Activated CD4-positive, alpha-beta T cell treated with anti-CD3 and anti-CD28 coated beads for 24 hours (primary cell): ENCODE measurements at places on chromosomes 11 and 22.

DNA sequence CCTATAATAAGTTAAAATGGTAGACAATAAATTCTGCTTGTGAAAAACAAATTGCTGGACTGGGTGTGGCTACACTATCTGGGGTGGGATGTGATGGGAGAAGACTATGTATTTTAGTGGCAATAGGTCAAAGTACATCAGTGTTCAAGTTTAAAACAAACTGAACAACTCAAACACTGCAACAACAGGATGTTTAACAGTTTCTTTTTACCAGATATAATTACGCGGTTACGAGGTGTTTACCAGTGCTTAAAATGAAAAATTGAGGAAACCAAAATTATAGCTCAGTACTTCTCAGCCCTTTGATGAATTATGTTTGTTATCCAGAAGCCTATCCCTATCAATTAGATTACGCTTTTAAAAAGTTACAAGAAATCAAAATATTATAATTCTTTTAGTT lies 3.2 kb downstream of the PRDM10 start:
- no peak for DNase-seq

DNA sequence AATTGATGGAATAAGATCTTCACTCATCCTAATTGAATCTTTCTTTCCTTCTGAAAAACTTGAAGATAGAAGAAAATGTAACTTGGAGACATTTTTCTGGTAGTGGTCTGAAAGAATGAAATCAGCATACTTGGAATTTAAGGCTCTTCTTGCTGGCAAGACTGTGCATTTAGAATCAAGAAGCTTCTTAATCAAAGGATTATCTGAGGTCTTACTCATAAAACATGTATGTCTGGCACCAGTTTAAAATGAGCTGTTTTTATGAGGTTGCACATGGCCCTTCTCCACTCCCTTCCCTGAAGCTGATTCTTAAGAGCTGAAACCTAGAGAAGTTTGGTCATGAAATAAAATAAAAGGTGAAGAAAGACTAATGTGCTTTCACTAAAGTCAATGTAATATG lies 77.3 kb downstream of the ARHGEF12 start:
- DNase-seq = no peak

DNA sequence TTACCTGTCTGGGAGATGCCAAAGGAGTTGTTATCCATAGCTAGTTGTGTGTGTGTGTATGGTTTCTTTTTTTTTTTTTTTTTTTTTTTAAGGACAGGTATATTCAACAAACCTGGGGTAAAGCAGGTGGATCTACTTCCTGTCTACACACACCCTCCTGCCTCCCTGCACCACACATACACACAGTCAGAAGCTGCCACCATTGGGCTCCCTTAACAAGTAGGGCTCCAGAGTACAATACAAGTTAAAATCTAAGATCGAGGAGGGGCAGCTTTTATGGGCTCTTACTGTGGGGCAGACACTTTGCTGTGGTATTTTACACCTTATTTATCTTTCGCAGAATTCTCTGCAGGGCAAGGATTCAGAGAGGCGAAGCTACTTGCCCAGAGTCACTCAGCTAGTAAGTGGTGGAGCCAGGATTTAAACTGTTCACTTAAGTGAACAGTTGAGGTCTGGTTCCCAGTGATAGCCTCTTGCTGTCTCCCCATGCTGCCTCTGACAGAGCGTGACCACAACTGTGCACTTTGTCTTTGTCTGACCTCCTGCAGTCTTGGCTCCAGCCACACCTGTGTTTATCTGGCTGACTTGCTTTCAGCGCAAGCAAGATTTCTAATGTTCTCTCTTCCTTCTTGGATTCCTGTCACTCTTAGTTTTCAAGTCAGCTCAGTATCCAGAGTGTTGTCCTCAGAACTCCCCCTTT lies 135.0 kb downstream of the CSNK2A3 start:
- DNase-seq = no peak

DNA sequence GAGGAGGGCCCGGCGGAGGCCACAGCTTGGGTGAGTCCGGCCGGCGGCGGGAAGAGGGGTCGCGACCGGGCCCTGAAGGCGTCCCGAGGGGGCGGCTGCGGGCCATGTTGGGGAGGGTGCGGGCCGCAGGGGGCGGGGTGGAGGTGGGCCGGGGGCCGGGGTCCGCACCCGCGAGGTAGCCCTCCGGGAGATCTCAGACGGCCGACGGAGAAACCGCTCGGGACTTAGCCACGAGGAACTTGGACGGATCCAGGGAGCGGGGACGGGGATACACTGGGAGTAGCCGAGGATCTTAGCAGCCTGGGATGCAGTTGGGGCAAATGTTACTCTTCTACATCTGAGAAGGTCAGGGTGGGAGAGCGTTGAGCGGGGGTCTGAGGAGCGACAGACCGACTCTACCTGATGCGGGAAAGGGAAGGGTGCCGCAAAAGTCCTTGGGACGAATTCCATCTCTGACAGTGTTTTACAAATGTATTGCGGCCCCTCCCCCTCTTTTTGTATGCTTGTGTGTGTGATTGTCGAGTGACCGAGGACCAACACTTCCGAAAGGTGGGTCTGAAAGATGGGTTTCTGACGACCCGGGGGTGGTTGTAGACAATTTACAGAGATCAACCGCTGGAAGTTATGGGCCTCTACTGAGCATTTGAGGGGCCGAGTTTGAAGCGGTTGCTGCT lies 658 bp downstream of the STIP1 start:
- no peak for DNase-seq

DNA sequence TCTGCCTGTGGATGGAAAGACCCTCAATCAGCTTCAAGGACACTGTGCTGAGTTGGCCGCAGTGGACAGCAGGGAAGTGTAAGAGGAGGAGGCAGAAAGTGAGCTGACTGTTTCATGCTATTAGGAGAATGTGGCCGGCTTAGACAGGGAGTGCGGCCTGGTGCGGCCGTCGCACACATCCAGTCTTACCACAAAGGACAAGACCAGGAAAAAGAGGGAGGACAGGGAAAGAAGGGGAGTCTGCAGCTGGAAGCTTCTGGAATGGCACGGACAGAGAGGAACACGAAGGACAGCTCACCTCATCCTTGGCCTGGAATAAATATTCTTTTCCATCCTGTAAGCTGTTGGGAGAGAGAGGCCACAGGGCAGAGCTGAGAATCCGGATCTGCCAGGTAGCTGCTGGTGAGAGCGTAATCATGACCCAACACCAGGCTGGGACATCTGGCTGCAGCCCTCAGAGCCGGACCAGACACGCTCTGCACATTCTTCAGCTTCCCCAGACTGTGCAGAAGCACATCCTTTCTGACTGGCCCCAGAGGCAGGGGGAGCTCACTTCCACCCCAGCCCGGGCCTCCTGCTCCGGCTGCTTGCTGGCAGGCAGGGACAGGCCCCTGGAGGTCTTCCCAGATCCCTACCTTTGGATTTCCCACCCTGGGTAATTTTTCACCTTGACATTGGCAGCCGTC lies 8.6 kb upstream of the RBM4B start:
- no peak for DNase-seq

- no peak for DNase-seq
Measured at GRCh38 chr22:44366372-44367300, 53.9 kb upstream of the SHISAL1 start.

GRCh38 chr22:20180640-20181039 lies 29.8 kb upstream of the CCDC188 start:
- no peak for DNase-seq

DNA sequence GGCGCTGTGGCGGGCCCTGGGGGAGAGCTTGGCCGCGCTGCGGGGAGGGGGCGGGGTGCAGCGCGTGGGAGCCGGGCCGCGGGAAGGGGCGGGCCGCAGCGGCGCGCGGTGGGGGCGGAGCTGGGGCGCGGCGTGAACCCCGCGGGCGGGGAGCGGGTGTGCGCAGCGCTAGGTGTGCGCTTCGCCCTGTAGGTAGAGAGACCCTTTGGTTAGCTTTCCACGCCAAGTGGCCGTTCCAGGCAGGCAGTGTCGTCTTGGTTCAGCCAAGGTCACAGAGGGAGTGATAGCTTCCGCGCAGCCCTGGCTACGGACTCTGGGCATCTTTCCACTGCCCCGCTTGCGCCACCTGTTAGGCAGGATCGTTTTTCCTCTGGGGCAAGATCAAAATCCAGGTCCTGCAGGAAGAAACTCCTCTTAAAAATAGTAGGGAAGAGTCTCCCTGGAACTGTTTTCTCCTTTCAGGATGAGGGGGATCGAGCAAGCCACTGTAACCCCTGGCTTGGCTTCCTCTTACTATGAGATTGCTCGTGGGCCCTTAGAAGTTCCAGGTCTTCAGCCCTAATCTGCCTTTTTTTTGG lies 434 bp downstream of the BANF1 start:
- DNase-seq = no peak

DNA sequence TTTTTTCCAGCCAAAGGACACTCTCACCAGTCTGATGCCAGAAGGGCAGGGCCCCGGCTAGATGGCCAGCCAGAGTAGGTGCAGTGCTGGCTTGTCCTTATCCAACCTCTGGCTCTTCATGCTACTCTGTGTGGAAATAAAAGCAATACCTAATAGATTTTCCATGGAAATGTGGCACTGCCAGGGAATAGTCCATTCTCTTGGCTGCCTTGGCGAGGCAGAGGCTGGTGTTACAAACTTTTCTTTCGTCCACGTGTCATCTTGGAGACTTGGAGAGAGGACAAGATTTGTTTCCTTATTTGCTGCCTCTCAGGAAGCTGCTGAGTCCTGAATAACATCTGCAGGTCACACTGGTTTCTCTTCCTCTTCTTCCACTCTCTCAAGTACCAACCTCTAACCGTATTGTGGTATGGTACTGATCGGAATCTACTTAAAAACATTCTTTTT lies 17.2 kb upstream of the C1QTNF4 start:
- no peak for DNase-seq

DNA sequence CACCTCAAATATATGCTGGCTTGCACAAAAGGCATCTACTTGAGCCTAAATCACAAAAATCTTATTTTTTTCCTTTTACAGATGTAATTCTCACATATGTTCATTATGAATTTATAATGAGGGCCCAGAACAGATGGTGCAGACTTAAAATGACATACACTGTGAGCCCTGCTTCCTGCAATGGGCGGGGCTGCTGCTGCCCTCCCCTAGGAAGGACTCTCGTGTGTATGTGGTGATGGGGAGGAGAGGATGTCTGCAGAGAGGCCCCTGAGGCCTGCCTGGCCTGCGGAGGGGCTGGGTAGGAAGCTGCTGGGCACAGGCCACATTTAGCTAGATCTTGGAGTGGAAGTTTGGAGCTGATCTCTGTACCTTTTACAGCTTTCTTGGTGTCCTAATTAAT lies 233.4 kb upstream of the KIRREL3 start:
- DNase-seq = no peak

- DNase-seq = no peak
Measured at GRCh38 chr11:92409355-92409754, 184.7 kb downstream of the FAT3 start.

GRCh38 chr11:83063073-83063754 lies 8.5 kb downstream of the RAB30 start:
- DNase-seq = no peak

- no peak for DNase-seq
Measured at GRCh38 chr11:34575671-34576070, 45.2 kb upstream of the EHF start.

- no peak for DNase-seq
Measured at GRCh38 chr11:80613655-80614054, 1172.8 kb upstream of the TENM4 start.

GRCh38 chr11:127454856-127455255 lies 454.3 kb upstream of the KIRREL3 start:
- DNase-seq = no peak

GRCh38 chr11:64096835-64097234 lies 61.1 kb downstream of the FLRT1 start:
- DNase-seq = no peak

DNA sequence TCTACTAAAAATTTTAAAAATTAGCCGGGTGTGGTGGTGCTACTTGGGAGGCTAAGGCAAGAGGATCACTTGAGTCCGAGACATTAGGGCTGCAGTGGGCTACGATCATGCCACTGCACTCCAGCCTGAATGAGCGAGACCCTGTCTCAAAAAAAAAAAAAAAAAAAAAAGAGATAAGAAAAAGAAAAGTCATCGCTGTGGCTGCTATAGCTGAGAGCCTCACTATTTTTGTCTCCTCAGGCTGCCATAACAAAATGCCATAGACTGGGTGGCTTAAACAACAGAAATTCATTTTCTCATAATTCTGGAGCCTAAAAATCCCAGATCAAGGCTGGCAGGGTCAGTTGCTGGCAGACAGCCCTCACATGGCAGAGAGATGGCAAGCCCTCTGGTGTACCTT lies 30.1 kb upstream of the DEPDC7 start:
- no peak for DNase-seq

DNA sequence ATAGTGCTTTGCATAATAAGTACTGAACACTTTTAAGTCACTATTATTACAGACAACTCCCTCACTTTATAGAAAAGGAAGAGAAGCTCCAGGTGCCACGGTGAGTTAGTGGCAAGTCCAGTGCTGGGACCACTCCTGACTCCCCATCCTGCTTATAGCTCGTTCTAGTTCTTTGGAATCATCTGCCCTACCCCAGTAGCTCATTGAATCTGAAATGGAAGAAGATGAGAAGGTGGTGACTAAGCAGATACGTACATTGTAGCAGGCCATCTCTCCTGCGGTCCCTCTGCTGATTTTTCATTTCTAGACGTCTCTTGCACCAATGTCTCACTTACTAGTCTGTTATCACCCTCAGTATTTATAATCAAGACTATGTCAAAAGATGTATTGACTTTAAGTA lies 21.6 kb downstream of the MMP20 start:
- no peak for DNase-seq

DNA sequence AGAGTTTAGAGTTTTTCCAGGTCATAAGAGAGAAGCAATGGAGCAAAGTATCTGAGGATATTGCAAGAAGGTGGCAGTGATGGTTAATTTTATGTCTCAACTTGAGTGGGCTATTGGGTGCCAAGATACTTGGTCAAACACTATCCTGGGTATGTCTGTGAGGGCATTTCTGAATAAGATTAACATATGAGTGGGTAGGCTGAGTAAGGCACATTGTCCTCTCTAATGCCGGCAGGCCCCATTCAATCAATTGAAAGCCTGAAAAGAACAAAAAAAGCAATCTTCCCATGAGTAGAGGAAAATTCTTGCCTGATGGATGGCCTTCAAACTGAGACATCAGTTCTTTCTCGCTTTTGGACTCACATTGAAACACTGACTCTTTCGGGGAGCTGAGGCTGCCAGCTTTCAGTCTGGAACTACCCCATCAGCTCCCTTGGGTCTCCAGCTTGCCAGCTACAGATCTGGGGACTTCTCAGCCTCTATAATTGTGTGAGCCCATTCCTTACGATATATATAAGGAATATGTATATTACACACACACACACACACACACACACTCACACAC lies 228.8 kb downstream of the BUD13 start:
- no peak for DNase-seq

GRCh38 chr11:19429108-19429760 lies 188.5 kb upstream of the E2F8 start:
- DNase-seq = no peak
